ENCODE measurements at places on chromosomes 2 and 18.

DNA sequence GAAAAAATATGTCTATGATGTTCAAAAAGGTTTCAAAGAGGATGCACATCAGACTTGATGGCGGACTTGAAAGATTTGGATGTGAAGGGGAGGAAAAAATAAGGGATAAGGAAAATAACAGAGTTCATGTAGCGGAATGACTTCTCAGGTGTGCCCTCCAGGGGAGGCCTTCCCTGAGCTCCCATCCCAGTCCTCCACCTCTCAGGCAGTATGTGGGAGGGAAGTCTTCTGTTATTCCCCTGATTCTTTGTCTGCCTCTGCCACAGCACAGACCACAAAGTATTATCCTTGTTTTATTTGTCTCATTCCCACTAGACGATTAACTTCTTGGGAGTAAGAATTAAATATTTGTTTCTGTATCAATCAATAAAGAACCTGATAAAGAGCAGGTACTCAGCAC, 17.7 kb downstream of the COL5A2 start:
- DNase-seq, result no peak

- DNase-seq, result no peak
Observed at GRCh38 chr2:138428710-138429440, 72.7 kb upstream of the SPOPL start.

- DNase-seq, result no peak
Observed at GRCh38 chr2:135773319-135773718, 31.7 kb downstream of the UBXN4 start.

DNA sequence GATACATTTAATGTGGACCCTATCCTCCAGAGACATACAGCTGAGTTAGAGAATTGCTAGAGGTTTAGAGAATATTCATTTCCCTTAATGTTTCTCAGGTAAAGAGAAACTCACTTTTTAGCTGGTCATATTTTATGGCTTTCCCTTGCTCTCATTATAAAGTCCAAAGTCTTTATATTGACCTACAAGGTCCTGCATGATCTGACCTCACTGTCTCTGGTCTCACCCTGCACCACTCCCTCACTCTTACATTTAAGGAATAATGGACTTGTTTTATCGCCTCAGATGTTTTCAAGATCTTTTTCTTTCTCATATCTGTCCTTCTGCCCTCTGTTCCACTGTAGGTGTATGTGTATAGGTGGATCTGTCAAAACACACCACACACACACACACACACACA, 597.3 kb downstream of the PLCL1 start:
- DNase-seq, result no peak

- no peak for DNase-seq
Observed at GRCh38 chr2:205148755-205149154, 533.5 kb upstream of the NRP2 start.

DNA sequence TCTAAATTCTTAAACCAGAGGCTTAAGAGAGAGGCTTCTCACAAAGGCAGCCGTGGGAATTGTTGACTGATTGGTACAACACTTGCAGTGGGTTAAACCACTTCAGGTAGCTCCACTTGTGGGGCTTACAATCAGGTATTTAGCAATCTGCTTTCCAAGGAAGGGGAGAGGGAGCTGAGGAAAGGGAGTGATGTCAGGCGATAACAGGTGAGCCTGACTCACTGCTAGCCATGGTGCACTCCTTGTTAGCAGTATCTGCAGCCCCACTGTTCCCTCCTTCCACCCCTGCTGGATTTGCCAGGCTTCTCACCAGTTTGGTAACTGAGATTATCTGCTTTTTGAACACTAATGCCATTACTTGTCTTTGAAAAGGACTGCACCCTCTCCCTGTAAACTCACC, 1056.7 kb upstream of the FANCL start:
- no peak for DNase-seq

GRCh38 chr2:32504877-32505478, 122.9 kb upstream of the TTC27 start:
- DNase-seq, result no peak

- DNase-seq, result no peak
Observed at GRCh38 chr18:57595347-57595746, 8.8 kb upstream of the FECH start.

- DNase-seq, result no peak
Observed at GRCh38 chr2:66305718-66306117, 129.2 kb upstream of the MEIS1 start.

GRCh38 chr18:3265564-3266033, 3.7 kb downstream of the MYL12B start:
- DNase-seq, result peak; percentile 27

GRCh38 chr2:95525294-95526035, 40.9 kb upstream of the TRIM43B start:
- DNase-seq, result no peak

GRCh38 chr18:2776601-2777000, 70.2 kb upstream of the EMILIN2 start:
- no peak for DNase-seq

- no peak for DNase-seq
Observed at GRCh38 chr2:4047961-4048891, 344.9 kb downstream of the DCDC2C start.

Data from RWPE1 (cell line).